ENCODE measurements at places on chromosomes 7 and 10. TPM values are rescaled to one million over a fixed set of nuclear protein-coding genes. Genes with fewer than 3 reads are reported as not detected.

Gene SLC26A4
- 0.12 TPM for polyA plus RNA-seq

DNA sequence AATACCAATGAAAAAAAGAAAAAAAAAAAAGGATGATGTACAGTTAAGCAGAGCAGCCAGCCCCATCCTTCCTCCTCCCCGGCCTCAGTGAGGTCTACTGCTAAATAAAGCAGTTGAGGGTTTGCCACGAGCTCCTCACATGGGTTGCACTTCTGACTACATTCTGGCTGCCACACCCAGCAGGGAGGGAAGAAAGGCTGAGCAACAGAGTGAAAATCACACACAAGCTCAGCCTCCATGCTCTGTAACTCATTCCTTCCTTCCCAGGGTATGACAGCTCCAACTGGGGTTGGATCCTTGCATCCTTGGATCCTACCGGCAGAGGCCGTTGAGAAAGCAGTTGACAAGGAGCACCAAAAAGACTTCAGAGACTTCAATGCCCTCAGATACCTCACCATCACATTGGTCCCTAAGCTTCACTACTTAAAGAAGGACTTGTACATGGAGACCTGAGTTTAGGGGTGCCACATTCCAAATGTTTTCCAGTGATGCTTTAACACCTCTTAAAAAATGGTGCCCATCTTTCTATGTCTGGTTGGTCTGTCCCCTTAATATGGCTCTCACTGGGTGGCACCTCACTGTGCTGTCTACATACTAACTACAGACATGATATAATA lies 52.9 kb upstream of the PIK3CG start:
- no peak for DNase-seq

DNA sequence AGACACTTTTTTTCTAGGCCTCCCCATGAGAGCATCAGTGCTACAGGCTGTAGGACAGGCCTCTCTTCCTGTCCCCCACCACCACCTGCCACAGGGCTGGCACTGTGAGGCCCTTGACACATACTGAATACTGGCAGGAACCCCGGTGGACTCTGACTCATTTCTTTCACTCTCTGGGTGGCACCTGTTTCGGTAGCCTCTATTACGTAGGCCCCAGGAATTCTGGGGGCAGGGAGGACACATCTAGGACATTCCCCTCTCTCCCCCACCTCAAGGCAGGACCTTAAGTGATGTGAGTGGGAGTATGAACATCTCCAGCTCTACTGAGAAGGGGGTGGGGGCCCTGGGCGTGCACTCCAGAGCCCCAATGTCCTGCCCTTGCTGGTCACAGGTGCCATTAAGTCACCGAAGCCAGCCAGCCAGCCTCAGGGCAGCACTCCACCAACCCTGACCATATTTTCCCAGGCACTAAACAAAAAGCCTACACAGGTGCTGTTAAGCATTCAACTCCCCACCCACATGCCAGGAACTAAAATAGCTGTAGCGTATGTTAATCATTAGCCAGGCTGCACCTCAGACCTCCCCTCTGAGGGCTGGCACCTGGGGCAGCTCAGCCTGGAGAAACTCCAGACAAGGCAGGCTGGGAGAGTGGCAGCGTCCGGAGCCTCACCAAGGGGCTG lies 8.9 kb downstream of the ANXA11 start:
- no peak for DNase-seq

DNA sequence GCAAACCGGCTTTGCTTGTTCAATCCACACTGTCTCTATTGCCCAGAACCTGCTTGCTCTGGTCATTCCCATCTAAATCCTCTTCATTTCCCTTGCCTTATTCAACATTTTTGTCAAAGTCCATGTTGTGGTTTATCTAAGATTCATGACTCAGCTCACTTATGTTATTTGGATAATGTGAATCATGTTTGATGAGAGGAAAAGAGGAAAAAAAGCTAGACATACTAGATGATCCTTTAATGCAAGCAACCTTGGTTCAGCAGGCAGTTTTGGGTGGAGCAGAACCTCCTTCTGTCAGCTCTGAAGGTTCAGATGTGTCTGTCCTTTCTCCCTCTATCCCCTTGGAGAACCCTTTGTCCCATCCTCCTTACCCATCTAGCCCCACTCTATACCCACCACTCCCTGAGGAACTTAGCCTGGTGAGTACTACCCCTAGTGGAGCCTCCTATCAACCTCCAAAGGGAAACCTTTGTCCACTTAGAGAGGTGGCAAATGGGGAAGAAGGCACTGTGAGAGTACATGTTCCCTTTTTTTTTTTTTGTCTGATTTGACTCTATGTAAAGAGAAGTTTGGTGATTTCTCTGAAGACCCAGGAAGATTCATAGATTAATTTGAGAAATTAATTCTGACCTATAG lies 2.1 kb upstream of the SAMD9L start:
- peak; percentile 24 for DNase-seq

DNA sequence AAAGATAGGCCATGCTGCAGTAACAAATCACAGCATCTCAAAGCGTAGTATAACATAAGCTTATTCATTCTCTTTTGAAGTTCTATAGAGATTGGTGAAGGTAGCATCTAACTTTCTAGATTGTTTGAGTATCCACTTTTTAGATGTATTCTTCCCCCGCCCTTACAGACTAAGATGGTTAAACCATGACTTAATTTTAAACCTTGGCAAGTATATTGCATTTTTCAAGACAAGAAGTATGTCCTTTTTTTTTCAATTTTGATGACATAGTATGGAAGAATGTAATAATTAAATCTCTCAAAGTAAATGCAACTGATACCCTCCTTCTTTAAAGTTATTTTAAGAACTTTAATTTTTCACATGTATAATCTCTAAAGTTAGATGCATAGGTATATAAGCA lies 190.0 kb downstream of the KCND2 start:
- DNase-seq = no peak

DNA sequence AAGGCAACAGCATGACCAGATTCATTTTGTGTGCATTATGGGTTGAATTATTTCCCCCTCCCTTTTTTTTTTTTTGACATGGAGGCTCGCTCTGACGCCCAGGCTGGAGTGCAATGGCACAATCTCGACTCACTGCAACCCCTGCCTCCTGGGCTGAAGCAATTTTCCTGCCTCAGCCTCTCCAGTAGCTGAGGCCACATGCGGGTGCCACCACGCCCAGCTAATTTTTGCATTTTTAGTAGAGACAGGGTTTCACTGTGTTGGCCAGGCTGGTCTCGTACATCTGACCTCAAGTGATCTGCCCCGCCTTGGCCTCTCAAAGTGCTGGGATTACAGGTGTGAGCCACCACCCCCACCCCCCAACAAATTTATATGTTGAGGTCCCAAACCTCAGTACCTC lies 42.0 kb downstream of the ZNF783 start:
- no peak for DNase-seq

- no peak for DNase-seq
Observed at GRCh38 chr10:2831509-2831908, 235.8 kb upstream of the PFKP start.

GRCh38 chr10:44908066-44908749 lies 2.9 kb upstream of the TMEM72 start:
- DNase-seq = no peak

DNA sequence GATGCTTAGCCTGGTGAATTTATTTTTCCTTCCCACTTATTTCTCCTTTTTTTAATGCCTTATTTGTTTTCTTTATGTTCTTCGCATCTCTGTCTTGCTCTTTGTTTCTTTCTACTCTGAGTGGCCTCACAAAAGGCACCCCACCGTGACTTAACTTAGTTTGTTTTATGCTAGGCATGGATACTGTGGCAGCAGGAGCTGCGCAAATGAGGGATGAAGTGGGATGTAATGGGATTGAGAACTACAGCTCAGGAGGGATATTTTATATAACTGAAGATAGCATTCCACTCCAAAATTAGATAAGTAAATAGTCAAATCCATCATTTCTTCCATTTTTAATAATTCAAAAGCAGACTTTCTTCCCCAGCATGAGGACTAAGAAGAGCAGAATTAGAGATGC lies 1.7 kb upstream of the CACNA2D1 start:
- no peak for DNase-seq

All from BJ (cell line).